ENCODE measurements at places on chromosomes 12 and 14.
A peak's percentile ranks its signal among the peaks of the same experiment; 100 is the strongest.

GRCh38 chr14:48373981-48374380 is 698.6 kb upstream of the MDGA2 start:
- DNase-seq: no peak

DNA sequence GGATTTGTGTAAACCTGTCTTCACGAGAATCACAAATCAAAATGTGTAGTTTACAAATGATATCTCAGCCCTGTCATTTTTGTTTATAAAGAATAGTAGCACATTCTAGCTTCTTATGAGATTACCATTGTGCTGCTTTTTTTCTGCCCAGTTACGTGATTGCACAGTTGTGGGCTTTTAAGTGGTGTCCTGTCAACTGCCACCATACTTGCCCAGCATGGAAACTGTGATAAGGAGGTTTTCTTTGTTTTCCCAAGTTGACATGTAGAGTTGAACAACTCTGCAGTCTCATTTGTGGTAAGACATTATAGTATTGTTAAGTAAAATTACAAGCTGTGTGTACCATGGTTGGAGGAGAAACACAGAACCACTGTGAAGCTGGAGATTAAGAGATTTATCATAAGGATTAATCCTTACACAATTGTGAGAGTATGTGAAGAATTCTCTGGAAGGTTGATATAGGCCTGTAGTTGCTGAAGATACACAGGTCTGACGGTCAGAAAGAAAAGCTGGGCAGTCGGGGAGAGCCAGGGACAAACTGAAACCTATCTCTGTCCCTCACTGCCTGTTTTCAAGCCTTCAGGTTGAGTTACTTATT is 12.2 kb downstream of the CHURC1 start:
- DNase-seq: no peak

DNA sequence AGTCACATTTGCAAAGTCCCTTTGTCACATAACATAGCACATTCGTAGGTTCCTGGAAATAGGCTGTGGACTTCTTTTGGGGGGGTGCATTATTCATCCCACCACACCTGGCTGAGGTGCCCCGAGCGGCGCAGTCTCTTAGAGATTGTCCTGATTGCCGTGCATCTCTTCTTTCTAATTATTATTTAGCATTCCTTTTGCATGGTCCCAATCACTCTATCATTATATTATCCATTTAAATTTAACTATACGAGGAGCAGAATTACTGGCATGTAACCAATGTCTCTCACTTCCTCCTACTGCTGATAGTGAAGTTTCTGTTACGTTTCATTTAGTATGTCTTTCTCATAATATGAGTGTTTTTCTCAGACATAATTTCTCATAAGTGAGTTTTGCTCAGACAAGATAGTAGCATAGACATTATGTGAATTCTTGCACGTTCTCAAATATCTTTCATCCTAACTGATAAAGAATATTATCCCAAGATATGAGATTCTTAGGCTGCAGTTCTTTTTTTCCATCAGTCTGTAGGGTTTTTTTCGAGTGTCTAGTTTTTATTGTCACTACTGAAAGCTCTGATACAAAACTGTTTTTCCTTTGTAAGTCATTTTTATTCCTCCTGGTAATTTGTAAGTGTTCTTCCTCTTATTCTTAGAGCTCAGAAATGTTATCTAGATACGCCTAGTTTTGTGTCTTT is 444.3 kb downstream of the NELL2 start:
- no peak for DNase-seq

GRCh38 chr12:51368640-51369517 is 22.3 kb downstream of the GALNT6 start:
- no peak for DNase-seq

GRCh38 chr12:120240495-120240833 is 25.1 kb downstream of the PXN start:
- DNase-seq: no peak

GRCh38 chr12:55732288-55732687 is 3.5 kb upstream of the CD63 start:
- DNase-seq: no peak

- no peak for DNase-seq
These were observed 167.3 kb downstream of the PLCZ1 start for GRCh38 chr12:18570543-18570942.

DNA sequence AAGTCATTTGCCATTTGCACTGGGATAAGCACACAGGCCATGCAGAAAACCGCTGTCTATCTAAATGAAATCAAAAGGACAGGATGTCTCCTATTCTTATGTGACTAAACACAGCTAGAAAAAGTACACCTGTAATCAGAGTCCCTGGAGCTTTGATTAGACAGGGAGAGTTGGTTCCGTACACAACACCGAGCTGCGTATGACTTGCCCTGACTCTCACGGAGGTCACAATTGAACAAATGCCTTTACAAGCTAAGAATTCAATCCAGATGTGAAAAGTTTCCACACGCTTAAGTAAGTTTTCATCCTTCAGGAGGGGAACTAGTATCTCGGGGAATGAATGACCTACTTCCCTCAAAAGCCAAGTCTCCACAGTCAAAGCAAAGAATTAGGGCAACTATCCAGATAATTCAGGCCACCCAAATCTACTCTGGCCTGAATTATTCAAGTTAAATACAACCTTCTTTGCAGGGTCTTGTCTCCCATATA is 67.5 kb downstream of the RTN1 start:
- DNase-seq: no peak

DNA sequence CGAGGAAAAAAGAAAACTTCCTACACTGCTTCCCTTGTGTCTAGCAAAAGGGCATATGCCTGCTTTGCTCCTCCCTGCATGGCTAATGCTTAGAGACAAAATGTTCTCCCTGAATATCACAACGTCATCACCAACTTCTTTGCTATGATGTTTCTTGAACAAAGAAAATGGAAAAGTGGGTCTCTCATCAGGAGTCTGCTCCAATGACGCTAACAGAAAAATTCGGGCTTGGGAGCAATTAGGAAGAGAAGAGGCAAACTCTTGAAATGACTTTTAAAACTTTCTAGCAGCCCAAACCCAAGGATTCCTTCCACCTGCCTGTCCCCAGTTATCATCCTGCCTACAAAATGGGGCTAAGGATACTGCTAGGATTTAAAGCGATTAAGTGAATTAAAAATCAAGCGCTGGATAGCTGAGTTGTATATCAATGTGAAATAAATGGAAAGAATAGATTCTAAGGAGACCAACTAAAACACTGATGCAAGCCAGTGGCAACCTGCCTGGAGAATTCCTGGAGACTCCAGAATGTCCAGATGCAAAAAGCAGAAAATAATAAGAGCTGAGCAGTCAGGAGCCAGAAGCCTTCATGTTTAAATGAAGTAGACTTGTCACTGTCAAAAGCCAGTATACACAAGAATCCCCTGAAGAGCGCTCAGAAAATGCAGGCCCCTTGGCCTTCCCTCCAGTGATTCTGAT is 183.8 kb downstream of the DPF3 start:
- DNase-seq: no peak

- no peak for DNase-seq
These were observed 33.1 kb downstream of the CD9 start for GRCh38 chr12:6233121-6233971.

- DNase-seq: no peak
These were observed 916.8 kb downstream of the DIO2 start for GRCh38 chr14:79294499-79294898.

DNA sequence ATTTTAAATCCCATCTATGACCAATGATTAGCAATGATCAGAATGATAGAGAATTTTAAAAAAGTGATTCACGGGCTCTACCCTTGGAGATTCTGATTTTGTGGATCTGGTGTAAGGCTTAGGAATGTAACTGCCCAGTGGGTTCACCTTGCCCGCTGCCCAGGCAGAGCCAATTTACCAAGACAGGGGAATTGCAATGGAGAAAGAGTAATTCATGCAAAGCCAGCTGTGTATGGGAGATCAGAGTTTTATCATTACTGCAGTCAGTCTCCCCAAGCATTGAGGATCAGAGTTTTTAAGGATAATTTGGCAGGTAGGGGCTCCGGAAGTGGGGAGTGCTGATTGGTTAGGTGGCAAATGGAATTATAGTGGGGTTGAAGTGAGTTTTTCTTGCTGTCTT is 480.6 kb downstream of the ATP23 start:
- no peak for DNase-seq

DNA sequence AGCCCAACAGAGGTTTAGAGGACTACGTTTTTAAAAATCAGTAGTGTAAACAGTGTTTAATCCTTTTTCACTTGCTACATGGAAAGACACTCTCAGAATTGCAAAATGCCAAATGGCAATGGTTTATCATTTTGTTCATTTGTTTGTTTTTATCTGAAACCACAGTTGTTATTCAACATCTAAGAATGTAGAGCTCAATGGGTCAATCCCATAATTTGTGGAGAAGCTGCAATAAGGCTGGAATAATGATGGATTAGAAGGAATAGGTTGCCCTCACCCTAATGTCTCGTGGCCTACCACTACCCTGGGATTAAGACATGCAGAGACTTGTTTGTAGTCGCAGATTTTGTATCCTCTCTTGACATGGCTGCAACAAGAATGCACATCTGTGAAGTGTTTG is 115.7 kb downstream of the LLPH start:
- no peak for DNase-seq

- no peak for DNase-seq
These were observed 192.0 kb downstream of the TTC7B start for GRCh38 chr14:90624227-90624626.

- no peak for DNase-seq
These were observed 116.2 kb downstream of the PRMT8 start for GRCh38 chr12:3607039-3607720.

- no peak for DNase-seq
These were observed 201.5 kb upstream of the MYL2 start for GRCh38 chr12:111121840-111122239.

DNA sequence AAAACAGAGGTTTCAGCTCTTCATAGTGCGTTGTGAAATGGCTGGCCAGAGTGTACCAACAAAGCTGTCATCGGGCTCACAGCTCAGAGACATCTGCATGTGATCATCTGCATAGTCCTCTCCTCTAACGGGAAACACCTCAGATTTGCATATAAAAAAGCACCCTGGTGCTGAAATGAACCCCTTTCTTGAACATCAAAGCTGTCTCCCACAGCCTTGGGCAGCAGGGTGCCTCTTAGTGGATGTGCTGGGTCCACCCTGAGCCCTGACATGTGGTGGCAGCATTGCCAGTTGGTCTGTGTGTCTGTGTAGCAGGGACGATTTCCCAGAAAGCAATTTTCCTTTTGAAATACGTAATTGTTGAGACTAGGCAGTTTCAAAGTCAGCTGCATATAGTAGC is 14.3 kb upstream of the PAPLN start:
- DNase-seq: no peak

GRCh38 chr14:70045844-70046535 is 142.8 kb downstream of the SLC8A3 start:
- peak; percentile 27 for DNase-seq
